Esophagus mucosa (tissue), 1 donor: ENCODE measurements at places on chromosomes 12 and 14. TPM values are rescaled to one million over a fixed set of nuclear protein-coding genes. Genes with fewer than 3 reads are reported as not detected.
A peak's percentile ranks its signal among the peaks of the same experiment; 100 is the strongest.

STAC3 gene
- total RNA-seq: 1.1 TPM

AJUBA gene
- 26.6 TPM for total RNA-seq

FOXN4 gene
- not detected for total RNA-seq

MYF6 gene
- total RNA-seq: not detected

CLEC2A gene
- total RNA-seq: not detected

ACVRL1 gene
- total RNA-seq: 4.9 TPM

GRCh38 chr14:94748667-94749347 is 21.1 kb downstream of the GSC start:
- no peak for ATAC-seq

GRCh38 chr12:127785540-127785939 is 481.4 kb upstream of the TMEM132C start:
- no peak for ATAC-seq

DNA sequence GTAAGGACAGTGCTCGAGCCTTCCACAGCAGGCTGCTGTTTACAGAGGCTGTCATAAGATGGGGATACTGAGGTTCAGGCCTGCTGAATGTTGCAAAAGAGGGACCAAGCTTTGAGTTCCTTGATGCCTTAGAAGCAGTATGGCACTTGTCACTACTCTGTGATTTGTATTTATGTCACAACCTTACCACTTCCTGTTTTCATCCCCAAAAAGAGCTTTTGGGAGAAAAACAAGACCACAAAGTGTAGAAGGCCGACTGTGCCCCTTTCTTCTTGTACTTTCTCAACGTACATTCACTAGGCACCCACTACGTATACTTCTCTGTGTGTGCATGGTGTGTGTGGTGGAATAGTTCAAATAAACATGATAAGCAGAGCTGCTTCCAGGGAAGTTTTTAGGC is 90.1 kb downstream of the DRAM1 start:
- ATAC-seq: no peak

DNA sequence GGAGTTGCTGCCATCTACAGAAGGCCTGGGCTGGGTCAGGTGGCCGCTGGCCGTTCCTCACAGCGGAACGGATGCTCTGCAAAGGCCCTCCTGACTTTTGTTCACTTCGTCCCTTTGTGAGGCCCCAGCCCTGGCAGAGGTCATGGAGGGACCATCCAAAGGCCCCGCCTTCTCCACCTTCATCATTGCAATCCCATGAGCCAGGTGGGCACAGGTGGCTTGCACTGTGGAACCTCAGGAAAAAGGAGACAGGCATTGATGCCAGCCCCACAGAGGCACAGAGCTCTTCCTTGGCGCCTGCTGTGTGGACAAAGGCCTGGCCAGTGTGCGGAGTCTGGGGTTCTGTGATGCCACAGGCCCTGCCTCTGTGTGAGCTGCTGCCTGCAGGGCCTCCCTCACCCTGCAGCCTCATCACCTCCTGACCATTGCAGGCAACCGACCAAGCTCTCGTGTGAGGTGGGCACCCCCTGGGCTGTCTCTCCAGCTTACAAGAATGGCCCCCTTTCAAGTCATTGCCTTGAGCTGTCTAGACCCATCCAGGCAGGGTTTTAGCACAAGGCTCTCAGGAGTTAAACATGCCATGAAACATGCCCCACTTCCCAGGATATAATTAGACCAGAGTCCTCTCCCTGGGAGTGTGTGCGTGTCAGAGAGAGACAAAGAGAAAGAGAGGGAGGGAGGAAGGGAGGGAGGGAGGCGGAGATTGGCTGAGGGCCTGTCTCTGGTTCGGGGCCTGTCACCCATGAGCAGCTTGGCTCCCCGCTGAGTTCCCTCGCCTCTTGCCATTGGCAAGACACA is 19.3 kb downstream of the NFKBIA start:
- peak; percentile 71 for ATAC-seq

GRCh38 chr12:132352896-132353800 is 23.8 kb upstream of the GALNT9 start:
- no peak for ATAC-seq

DNA sequence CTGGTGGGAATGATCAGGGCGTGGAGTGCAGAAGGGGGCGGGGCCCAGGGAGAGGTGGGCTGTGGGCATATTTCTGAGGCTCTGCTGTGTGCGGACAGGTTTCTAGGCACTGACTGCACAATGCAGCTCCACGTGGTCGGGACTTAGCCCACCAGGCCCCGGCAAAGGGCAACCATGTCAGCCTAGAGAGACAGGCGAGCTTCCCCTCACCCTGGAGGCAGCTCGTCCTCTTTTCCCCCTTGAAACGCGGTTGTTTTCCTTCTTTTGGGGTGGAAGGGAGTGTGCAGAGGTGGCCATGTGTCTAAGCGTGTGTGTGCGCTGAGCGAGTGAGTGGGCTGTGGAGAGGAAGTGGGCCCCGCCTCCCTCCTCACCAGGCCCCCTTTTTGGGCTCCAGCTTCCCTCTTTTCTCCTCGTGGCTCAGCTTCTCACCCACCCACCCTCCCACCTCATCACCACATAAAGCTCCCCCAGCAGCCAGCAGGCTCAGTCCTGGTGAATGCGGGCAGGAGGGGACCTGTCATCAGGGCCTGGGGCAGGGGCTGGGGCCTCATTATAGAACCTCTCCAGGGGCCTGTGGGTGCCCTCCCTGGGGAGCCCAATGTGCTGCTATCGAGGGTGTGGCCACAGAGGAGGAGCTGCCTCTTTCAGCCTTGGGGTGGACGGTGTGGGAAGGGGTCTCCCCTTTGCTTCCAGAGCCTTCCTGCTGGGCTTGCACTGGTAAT is 22.0 kb downstream of the LRTM2 start:
- ATAC-seq: no peak

DNA sequence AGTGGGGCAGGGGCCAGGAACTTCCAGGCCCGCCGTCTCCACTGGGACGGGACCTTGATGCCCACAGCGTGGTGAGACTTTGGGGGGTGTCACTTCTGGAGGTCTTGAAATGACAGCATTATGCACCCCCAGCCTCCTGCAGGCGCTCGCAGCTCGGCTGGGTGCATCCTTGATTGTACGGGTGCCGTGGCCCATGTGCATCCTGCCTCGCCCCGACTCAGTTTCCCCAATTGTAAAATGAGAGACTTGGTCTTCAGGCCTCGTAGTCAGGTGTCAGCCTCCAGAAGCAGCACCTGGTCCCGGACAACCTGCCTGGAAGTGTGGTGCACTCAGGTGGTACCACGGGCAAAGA is 8.9 kb upstream of the PUS1 start:
- no peak for ATAC-seq

DNA sequence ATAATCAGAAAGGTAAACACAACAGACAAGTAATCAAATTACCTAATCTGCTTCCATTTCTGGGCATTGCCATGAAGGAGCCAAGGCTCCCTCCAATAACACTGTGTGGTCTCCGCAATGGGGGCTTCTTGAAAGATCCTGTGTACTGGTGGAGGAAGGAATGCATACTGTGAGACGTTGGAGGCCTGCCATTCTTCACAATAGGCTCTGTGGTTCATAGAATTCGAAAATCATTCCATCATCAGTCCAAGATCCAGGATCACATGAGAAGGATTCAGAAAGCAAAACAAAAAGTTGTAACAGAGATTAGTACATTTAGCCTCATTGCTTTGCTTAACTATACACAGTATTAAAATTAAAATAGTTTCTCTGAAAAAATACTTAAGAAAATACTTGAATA is 76.3 kb downstream of the CDK17 start:
- ATAC-seq: no peak

DNA sequence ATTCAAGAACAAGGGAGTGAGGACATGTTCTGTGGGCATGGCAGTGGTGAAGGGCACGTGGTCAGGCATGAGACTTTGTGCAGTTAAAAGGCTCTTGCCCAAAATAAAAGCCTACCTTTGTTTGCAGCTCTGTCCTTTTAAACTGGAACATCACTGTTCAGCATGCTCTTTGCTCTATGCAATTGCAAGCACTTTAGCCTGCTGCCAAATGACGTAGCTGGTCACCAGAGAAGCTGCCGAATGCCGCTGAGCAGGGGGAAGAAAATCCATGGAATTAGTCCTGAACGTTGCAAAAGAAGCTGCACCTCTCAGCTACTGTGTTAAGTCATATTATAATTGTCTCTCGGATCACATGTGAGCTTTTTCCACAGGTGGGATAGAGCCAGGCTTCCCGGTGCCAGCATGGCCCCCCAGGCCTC is 176.3 kb upstream of the DIO2 start:
- ATAC-seq: no peak

DNA sequence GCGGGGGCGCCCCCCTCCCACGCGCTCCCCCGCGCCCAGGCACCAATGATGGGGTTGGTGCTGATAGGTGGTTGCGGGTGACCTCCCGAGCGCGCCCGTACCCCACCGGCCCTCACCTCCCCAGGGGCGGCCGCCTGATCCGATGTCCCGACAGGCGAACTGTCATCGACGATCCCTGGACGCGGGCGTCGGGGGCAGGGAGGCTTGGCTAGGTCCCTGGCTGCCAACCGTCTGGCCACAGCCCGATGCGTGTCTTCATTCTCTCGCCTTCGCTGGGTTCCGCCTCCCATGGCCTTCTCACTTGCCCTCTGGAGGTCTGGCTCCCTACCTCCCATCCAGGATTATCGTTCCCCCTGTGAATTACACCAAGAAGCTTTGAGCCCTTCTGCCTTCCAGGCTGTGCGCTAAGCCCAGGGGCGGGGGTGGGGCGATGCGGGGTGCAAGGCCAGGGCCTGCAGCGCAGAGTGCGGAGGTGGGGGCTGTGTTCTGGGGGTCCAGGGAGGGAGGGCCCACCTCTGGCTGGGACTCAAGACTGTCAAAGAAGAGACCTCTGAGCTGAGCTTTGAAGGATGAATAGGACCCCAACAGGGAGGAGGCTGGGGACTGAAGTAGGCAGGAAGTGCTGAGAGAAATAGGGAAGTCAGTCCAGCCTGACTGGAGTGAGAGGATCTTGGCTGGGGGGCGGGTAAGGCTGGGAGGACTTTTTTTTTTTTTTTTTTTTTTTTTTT is 7.7 kb upstream of the RACGAP1 start:
- ATAC-seq: peak; percentile 33

DNA sequence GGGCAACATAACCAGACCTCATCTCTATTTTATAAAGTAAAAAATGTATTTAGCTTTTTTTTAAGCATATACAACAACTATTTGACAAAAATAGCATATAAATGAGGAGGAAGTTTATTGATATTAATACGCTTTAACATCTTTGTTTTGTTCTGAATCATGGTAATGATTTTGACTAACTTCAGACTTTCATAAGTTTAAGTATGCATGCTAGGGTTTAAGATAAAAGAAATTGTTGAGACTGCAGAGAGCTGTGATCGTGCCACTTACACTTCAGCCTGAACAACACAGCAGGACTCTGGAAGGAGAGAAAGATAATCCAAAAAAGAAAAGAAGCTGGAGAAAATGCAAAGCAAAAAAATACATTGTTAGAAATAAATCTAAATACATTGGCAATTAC is 87.9 kb upstream of the AEBP2 start:
- ATAC-seq: no peak

DNA sequence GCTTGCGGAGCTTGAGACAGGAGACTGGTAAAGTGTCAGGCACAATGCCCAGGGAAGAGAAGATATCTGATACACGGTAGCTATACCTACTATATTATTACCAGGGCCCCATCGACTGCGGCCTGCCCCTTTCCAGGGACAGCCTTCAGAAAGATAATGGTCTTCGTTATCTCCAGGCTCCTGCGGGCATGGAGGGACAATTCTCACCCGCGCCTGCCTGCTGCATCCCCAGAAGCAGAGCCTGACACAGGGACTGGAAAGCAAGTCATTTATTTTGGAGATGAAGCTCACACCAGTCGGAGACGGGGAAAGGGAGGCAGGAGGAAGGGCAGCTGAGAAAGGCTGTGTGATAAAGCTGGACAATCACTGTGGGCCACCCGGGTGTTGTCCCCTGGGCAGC is 67.9 kb upstream of the FAM222A start:
- ATAC-seq: no peak
